AG08395 (cell line): ENCODE measurements at places on chromosomes 16 and 17.

GRCh38 chr16:22206842-22207714 lies 1.0 kb downstream of the EEF2K start:
- DNase-seq, result peak; percentile 46

DNA sequence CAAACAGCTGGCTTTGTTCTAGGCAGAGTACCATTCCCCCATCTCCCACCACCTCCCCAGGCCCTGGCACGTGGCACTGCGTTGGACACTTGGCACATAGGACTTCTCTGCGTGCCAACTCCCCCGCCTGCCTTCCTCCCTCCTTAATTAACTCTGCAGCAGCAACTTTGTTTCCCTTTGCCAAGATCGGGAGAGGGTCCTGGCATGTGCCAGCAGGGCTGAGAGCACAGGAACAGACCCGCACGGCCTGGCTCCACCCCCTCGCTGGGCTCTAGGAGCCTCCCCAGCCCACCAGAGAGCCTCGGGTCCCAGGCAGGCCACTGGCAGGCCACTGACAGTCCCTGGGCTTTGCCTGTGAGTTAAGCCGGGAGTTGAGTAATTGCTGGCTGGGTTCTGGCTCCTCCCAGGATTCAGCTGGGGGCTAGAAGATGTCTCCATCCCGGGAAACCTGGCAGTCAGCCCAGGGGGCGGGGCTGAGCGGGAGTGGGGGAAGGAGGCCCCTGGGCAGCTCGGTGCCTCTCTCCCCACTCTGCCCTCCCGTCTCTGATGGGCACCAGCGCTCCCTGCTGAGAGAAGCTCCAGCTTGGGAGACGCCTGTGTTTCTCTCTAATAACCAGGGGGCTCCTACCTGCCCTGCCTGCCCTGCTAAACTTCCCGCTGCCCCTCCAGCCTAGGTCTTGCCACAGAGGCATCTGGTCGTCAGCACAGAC lies 224.0 kb upstream of the TNRC6C start:
- DNase-seq, result peak; percentile 81

GRCh38 chr16:14373896-14374295 lies 256.2 kb downstream of the PARN start:
- DNase-seq, result no peak

DNA sequence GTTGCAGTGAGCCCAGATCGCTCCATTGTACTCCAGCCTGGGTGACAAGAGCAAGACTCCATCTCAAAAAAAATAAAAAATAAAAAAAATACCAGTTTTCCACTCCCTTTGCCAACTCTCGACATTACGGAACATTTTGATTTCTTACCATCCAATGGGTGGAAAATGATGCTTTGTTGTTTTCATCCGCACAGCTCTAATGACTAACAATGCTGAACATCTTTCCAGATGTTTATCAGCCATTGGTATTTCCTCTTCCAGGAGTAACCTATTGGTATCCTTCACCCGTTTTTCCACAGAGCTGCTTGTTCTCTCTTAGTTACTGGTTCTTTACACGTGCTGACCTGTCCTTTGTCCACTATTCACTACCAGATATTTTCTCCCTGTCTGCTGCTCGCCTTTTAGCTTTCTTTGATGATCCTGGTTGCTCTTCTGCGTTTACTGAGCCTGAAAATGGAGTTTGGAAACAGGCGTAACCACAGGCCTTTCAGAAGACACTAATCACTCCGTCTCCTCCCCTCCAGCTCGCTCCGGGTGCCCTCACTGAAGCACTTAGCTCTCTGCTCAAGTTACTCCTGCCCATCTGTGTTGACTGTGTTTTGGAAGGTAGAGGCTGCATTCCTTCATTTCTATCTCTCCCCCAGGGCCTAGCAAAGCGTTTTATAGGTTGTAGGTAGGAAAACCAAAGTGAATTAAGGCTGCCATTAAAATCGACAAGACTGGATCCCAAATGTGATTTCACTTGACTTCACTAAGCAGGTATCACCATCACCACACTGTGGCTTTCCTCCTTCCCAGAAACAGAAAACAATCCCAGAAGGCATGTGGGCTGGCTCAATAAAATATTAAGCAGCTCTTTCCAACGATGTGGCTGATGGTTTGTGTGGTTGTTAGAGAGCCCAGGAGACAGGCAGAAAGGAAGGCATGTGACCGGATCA lies 8.9 kb downstream of the SHPK start:
- DNase-seq, result peak; percentile 33

DNA sequence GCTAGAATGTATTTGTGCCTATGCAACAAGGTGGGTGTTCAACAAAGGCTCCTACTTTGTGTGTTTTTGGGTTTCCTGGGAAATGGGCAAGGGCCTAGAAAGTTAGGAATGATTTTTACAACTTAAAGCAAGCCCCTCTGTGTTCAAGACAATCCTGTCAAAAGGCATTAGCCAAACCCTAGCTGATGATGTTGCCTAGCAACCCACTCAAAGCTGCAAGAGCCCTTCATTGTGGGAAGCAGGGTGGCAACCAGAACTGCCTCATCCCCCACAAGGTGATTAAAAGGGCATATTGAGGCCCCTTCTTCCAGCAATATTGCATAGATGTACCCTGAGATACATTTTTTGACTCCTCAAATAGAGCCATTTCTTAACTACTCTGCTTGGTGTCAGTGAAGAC lies 16.0 kb upstream of the RASL10B start:
- DNase-seq, result no peak

GRCh38 chr16:12304861-12305596 lies 328.5 kb downstream of the SNX29 start:
- no peak for DNase-seq

DNA sequence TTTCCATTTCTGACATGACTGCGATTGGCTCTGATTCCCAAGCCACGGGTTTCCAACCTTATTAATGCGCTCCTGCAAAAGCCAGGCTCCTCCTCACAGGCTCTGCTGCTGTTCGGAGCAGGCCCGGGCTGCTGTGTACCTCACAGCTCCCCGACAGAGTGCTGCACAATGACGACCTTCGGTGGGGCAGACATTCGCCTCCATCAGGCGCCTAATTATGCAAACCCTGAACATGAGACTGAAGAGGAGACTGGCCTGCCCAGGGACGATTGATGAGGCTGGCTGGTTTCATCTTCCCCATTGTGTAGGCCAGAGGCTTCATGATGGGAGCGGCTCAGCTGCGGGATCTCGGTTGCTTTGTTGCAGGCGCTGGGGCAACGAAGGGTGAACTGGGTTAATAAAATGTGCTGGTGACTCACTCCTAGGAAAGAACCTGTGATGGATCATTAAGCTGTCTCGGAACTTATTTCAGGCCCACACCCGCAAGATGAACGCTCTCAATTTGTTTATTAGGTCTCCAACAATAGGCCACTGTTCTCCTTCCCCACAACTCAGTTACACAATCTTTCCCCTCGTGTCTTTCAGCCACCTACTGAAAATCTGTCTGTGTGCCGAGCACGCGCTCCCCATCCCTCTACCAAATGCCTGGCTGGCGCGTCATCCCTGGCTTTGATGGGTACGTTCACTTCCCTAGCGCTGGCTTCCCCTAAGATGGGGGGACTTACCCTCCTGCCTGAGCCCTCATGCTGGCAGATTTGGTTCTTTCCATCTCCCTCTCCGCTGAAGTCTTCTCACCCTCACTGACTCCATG lies 27.2 kb upstream of the TOB1 start:
- peak; percentile 18 for DNase-seq

DNA sequence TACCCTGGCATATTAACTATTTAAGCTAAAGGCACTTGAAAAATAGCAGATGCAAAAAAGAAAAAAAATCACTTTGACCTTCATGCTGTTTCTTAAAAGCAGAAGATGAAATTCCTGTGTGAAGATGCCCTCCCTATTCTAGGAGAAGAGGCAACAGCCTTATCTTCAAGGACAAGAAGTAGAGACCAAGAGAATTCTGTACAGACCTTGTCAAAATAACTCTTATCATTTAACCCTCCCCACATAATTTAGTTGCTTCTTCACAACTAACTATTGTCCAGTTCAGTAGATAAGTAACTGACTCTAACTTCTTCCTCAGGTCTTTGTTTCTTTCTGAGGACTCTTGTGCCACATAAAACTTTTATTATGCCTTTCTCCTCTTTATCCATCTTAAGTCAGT lies 72.0 kb upstream of the MARCHF10 start:
- DNase-seq, result no peak
